ENCODE measurements at places on chromosomes 12 and 14. TPM values are rescaled to one million over a fixed set of nuclear protein-coding genes. Genes with fewer than 3 reads are reported as not detected.

The CLEC9A gene
- total RNA-seq = not detected

The PAH gene
- total RNA-seq = not detected

The DENND5B gene
- 10.2 TPM for total RNA-seq

The SYCP3 gene
- not detected for total RNA-seq

The CINP gene
- total RNA-seq = 85.4 TPM

The GPR132 gene
- total RNA-seq = 0.33 TPM

The KCNC2 gene
- not detected for total RNA-seq

Measured in smooth muscle cell of trachea (primary cell).